ENCODE measurements at places on chromosomes 4 and X.

- DNase-seq = no peak
Measured at GRCh38 chr4:15652841-15653240, 2.3 kb downstream of the FBXL5 start.

DNA sequence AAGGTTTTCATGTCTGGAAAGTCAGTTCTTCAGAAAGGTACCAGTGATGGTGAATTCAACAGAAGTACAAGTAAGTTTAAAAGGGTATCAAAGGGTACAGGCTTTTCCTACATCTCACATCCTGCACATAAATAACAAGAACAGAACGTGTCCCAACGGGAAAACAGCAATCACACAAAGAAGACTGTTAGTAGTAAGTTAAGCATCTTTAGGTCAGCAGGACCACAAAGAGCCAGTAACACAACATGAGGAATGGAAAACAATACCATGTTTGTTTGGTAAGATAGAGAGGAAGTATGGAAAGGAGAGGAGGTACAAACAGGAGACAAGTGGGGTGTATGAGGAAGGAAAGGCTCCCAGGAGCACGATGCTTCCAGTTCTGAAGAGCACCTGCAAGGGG, 43.2 kb downstream of the SAT1 start:
- DNase-seq = no peak

DNA sequence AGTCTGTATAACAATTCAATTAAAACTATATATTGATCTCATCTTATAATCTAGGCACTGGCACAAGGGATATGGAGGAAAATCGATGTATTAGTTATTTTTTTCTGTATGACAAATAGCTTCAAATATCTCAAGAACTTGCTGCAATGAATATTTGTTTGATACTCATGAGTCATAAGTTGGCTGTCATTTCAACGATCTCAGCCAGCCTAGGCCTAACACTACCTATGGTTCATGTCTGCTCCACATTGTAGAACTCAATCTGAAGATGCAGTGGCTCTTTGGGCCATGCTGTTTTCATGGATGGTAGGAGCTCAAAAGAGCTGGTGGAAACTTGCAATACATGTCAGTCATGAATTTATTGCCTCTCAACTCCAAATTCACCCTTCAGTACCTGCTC, 44.7 kb downstream of the MAGEB17 start:
- no peak for DNase-seq

DNA sequence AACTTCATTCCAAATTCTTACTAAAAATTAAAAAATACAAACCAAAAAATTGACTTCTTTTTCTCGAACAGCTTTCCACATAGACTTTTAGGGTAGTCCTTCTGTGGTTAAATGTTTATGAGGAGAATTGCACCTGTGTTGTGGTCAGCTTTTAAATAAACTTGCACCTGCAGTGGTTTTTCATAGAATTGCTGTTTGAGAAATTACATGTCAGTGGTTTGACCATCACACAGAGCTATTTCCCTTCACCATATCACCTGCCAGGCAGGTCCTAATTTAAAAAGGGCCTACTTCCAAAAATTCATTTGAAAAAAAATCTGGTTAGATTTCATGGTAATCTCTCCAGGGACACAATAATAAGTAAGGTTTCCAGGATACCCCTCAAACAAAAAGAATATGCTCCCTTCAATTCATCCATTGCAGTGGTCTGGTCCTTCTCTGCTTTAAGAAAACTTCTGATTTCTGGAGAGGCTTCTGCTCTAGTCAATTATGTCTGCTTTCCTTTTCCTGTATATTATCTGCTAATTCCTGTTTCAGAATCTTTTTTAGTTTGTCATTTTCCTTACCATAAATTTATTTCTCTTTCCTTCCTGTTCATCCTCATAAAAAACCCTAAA, 9.8 kb upstream of the UTP3 start:
- no peak for DNase-seq

DNA sequence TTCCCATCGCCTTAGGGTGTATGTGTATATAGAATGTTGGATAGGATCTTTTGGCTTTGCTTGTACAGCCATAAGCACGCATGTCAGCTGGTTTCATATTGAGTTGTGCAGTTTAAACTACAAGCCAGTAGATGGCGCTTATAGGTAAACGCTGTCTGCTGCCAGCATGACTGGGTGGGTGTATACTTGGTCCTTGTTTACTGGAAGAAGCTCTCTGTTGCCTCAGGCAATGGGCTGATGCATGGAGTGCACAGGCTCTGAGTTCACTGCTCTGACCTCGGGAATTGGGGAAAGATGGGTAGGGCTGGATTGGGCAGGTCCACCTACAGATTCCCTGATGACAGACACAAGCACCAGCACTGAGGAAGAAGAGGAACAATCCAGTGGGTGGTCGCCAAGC, 831.5 kb downstream of the STIM2 start:
- DNase-seq = no peak

DNA sequence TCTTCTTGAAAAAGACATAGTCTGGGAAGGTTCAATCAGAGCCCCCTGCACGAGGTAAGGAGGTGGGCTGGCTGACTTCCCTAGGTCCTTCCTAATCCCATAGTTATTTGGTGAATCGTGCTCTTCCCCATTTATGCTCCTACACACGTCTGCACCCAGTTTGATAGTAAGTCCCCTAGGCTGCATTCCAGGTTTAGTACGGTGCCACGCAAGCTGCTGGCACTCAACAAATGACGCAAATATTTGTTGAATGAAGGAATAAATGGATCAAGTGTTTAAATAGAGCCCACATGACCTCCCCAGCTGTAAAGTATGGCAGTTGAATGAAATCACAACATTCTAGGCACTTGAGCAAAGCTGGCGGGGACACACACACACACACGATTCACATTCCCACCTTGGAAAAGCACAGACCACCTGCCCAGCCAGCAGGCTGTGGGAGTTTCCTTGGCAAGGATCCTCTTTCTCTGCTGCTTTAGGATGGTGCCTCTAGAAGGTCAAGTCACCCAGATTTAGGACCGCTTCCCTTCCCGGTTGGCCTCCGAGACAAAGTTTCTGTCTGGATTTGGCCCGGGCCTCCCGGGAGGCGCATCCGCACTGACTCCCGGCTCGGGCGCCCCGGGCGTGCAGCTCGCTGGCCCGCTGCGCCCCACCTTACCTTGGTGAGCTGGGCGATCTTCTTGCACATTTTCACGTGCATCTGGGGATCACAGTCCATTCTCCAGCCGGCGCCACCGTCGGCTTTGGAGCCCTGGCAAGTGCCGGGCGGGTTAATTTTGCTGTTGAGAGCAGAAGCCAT, 721 bp downstream of the FAM184B start:
- DNase-seq = no peak

DNA sequence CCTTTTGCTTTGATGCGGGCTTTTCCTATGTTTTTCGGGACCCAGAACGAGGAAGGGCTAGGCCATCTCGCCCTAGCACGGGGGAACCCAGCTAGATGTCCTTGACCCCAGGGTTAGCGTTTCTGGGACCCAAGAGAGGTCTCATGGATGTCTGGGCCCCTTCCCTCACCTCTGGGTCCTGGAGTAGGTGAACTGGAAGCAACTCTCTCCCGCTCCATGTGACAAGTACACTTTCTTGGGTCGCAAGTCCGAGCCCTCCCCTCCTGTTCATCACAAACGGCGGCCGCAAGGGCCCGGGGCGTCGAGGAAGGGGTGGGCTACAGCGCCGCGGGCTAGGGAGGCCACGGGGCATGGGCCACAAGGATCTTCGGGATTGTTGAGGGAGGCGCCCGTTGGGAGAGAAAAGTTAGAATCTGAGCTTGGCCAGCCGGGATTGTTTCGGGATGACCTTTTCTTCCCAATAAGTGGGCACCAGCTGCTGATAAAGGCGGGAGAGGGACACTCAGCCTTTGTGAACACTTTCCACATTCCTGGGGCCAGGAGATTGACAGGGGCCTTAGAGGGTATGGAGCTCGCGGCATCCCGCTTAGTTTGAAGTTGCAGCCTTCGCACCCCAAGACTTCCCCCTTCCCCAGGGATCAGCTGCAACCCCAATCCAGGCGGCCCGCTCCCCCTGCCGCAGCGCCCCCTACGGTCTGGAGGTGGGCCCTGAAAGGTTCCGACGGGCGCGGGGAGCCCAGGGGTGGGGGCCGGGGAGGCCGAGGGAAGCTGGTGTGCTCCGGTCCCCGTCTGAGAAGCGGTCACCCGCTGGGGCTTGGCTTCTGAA, 136.9 kb upstream of the ZIC3 start:
- no peak for DNase-seq

GRCh38 chrX:47484885-47485284, 1.9 kb upstream of the ZNF41 start:
- DNase-seq = no peak

- DNase-seq = no peak
Measured at GRCh38 chrX:103704863-103705262, 5.8 kb upstream of the TMEM31 start.
